ENCODE measurements at places on chromosomes 6 and 20. TPM values are rescaled to one million over a fixed set of nuclear protein-coding genes. Genes with fewer than 3 reads are reported as not detected.

PGC gene
- not detected for total RNA-seq

WFDC5 gene
- total RNA-seq = not detected

PRIM2 gene
- total RNA-seq = 33.3 TPM

- DNase-seq = no peak
Measured at GRCh38 chr6:83273596-83273995, 80.4 kb downstream of the RWDD2A start.

SYCP2L gene
- total RNA-seq = 12.6 TPM

GRCh38 chr6:13586603-13587542, 12.5 kb downstream of the SIRT5 start:
- no peak for DNase-seq

DNA sequence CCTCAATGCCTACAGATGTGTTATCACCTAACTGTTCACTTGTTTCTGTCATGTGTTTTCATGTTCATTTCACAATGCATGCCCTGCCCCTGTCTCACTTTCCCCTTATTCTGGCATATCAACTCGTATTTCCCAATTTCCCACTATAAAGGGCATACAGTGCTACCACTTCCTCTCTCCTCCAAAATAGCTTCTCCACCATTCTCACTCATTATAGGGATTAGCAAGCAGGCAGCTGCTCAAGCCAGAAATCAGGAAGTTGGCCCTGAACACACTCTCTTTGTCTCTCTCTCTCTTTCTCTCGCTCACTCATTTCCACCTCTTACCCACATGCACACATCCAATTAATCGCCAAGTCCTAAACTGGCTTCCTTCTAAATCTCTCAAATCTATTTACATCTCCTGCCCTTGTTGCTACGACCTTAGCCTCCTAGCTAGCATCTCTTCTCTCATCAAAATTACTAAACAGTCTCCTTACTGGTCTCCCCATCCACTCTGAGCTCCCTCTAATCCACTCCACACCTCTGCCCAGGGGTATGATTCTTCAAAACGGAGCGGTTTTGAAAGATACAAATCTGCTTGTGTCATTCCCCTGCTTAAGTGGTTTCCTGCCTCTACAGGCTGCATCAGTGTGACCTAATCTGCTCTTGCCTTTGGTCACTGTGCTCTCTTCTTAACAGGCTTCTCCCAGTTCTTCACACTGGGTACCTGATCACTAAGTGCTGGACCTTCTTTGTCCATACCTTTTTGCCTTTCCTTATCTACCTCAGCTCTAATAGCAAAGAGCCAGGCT, 196.2 kb downstream of the BTBD9 start:
- DNase-seq = no peak

GRCh38 chr6:14639983-14640599, 522.5 kb downstream of the CD83 start:
- DNase-seq = no peak

Data from PC-9 (cell line).